Iris pigment epithelial cell (primary cell): ENCODE measurements at places on chromosomes 3 and 15.

DNA sequence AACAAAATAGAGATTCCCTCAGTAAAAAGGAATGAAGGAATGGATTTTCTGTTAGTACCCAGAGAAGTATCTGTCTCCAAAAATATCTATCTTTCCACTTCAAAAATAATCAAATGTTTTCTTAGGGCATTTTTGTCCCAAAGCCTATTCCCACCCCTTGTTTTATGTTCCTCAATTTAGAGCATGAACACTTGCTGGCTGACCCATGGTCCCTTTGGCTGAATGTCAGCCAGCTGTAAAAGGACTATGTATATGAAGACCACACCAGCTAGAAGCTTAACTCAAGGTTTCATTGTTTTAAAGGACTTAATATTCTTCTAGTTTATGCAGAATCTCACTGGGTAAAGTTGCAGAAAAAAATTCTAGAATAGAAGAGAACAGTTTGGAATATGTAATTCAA lies 931.2 kb downstream of the MCTP2 start:
- DNase-seq = no peak

DNA sequence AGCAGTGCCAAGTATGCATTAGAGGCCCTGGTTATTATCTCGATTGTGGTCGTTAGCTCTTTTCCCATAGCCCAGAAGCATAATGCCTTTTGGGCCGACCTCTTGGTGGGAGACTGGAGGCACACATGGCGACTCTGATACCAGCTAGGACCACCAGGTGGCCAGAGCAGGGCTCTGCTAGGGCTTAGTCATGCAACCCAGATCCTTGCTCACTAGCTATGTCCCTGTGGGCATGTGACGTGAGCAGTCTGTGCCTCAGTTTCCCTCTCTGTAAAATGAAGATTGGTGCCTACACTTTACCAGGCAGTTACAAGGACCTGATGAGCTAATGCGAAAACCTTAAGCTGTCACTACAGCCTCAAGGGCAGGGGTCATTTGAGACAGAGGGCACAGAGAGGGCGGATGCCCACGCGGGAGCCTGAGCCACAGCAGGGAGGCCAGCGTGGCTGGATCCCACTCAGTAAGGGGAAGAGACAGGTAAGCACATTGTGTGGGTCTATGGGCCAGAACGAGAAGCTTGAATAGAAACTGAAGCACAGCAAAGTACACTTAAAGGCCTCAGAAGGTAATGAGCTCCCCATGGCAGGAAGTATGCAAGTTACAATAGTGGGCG lies 8.8 kb downstream of the KLF15 start:
- no peak for DNase-seq

- DNase-seq = no peak
Measured at GRCh38 chr15:36785396-36785795, 206.0 kb downstream of the CDIN1 start.

GRCh38 chr15:55183679-55184078 lies 13.1 kb downstream of the RSL24D1 start:
- peak; percentile 21 for DNase-seq

GRCh38 chr15:96327155-96327741 lies 3.3 kb upstream of the NR2F2 start:
- peak; percentile 95 for DNase-seq

DNA sequence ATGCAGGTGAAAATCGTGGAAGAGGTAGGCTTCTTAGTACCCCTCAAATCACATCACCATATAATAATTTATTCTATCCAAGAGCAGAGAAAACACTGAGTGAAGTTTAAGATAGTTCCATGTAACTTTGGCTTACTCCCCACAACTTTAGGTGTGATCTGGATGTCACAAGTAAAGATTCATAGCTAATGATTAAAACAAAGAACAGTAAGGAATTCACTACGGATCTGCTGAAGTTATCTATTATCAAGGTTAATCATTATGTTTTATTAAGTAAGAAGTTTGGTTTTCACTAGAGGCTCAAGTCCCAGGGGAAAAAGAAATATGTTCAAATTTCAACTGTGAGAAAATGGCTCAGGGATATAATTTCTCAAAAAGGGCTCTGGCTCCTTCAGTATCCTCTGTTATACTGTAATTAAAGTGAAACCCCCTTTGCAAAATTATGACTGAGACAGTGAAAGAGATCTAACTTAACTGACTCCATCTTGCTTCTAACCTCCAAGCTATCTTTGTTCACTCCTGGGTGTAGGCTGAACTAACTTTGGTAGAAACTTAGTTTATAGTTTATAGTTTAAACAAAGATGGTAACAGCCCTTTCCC lies 17.1 kb downstream of the CD80 start:
- no peak for DNase-seq

GRCh38 chr3:37197810-37198371 lies 23.5 kb upstream of the LRRFIP2 start:
- peak; percentile 34 for DNase-seq
